ENCODE measurements at places on chromosomes 6 and 20.

- no peak for DNase-seq
Measured at GRCh38 chr6:14728396-14729024, 517.4 kb upstream of the JARID2 start.

DNA sequence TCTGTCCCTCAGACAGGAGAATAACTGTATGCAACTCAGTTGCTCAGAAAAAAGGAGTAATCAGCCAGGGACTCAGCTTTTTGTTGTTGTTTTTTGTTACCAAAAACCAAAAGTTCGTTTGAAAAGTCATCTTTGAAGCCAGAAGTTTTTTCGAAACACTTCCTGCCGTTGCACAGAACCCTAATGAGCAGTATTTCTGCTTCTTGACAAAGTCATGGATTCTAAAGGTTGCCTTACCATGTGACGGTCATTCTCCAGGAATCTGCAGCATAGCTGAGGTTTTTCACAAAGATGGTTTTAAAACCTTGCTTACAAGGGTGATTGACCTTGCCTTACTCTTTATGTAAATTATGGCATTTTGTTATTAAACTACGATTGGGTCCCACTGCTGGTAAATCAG is 1.9 kb downstream of the RAB32 start:
- DNase-seq: no peak

DNA sequence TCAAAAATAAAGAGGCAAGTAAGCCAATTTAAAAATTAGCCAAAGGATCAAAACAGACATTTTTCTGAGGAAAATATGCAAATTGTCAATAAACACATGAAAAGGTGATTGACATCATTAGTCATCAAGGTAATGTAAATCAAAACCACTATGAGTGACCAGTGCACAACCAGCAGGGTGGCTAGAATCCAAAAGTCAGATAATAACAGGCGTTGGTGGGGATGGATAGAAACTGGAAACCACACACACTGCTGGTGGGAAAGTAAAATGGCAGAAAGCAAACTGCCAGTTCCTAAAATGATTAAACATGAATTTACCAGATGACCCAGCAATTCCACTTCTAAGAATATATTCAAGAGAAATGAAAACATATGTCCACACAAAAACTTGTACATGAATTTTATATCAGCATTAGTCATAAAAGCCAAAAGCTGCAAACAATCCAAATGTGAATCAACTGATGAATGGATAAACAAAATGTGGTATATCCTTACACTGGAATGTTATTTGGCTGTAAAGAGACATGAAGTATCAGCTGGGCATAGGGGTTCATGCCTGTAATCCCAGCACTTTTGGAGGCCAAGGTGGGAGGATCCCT is 74.8 kb upstream of the MBOAT1 start:
- no peak for DNase-seq

DNA sequence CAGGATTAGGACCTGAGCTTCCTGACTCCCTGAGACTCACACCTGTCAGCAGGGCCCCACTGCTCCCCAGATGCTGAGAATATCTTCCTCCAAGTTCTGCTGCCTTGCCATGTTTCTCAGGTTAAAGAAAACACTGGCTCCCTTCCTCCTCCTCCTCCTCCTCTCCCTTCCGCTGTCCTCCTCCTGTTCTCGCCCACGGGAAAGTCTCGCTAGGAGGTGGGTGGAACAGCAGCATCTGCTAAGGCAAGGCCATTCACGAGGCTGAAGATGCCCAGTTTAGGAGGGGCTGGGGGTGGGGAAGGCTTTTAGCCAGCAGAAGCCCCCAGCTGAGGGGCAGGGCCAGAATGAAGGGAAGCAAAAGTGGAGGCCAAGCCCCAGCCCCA is 23.8 kb downstream of the KCNK15 start:
- DNase-seq: no peak

- no peak for DNase-seq
Measured at GRCh38 chr6:150486048-150486447, 113.6 kb upstream of the PLEKHG1 start.

Measured in Calu3 (cell line).